ENCODE measurements at places on chromosomes 1 and 21. TPM values are rescaled to one million over a fixed set of nuclear protein-coding genes. Genes with fewer than 3 reads are reported as not detected.

DNA sequence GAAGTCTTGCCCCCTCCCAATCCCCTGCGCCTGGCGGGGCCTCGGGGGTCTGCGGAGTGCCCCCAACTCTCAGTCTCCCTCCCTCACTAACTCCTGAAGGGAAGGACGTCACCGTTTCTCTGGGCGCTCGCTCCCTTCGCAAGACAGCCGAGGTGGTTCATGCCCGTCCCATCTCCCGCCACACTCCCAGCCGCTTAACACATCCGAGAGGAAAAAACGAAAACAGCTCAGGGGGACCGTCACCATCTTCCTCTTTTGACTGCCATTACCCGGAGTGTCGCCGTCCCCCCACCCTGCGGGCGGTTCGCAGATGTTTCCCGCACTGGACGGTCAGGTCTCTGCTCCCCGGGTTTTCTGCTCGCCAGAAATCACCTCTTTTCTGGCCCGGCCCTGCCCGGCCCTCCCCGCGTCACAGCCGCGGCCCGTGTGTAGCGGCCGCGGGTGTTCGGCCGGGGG, 532 bp downstream of the ERO1B start:
- DNase-seq: no peak
- peak overlapping the region; percentile 55 for H3K27ac ChIP-seq
- 0 out of 2 replicates have a peak, but pooled peaks cover 3% of the 10 kb centered on the region for H3K4me1 ChIP-seq
- no peaks in the 10 kb centered on the region for H3K36me3 ChIP-seq
- no peaks in the 10 kb centered on the region for H3K27me3 ChIP-seq

- no peaks in the 10 kb centered on the region for H3K27me3 ChIP-seq
- H3K4me3 ChIP-seq: no peak overlapping the region
- H3K27ac ChIP-seq: no peak overlapping the region
Measured at GRCh38 chr1:113874012-113874879, 2.7 kb upstream of the PTPN22 start.

DNA sequence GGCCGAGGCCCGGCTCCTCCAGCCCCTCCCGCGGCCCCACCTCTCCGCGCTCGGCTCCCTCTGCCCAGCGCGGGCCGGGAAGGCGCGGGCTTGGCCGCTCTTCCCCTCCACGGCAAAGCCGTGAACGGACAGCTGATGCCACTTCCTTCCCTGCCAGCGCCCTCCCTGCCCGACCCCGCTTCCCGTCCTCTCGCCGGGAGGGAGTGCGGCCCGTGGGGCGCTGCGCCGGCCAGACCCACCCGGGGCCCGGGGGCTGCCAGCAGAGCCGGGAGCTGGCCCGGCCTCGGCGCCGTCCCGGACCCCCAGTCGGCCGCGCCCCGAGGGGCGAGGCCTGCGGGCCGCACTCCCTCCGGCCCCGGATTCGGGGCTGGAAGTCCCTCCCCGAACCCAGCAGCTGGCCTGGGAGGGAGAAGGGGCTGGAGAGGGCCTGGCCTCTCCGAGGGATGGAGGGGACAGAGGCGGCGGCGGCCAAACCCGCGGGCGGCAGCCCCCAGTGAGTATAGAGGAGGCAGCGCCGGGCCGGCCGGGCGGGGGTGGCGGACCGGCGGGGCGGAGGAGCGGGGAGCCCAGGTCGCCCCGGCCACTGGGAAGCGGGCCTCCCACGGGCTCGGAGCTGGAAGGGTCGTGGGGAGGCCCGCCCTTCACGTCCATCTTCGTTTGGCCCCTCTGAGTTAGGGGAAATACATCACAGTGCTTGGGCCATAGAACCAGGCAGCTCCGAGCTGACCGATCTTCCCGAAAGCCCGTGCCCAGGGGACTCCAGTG, at the start of gene KIAA1614:
KIAA1614 (plus strand) TSS at position 97 of the 765 bp plus-strand sequence; CDS start at position 444, 347 bp downstream.
- H3K27me3 ChIP-seq: no peaks in the 10 kb centered on the region
- DNase-seq: no peak
- no peaks in the 10 kb centered on the region for H3K36me3 ChIP-seq

- H3K4me3 ChIP-seq: no peak overlapping the region
- H3K27me3 ChIP-seq: no peaks in the 10 kb centered on the region
- no peak for DNase-seq
Measured at GRCh38 chr1:24179251-24179840, 7.7 kb downstream of the IFNLR1 start.

DNA sequence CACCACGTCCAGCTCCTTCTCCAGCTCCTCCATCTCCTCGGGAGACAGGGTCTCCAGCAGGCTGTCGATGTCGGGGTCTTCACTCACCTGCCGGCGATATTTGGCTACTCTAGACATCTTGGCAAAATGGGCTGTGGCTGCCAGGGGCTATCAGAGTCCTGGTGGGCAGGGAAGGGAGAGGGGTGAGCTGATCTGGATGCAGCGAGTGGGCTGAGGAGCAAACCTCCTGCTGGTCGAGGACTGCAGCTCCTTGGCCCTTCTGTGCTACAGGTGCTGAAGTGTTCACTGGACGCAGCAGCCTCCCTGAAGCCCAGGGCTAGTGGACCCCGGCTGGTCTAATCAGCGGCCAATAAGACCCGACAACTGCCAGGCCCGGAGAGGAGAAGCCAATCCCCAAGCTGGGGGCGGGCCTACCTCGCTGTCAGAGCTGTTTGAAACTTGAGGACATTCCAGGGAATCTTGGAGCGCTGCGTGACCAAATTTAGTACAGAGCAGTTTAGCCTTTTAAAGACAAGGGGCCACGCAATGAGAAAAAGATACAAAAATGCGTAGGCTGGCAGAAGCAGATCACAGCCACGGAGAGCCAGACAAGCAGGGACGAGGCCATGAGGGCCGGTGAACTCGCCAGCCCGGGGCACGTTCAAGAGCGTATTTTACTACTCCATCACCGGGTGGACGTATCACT, at the start of gene LMOD1:
LMOD1 (minus strand) TSS at position 325 of the 685 bp plus-strand sequence; CDS start at position 117, 208 bp downstream.
- peaks cover 11% of the 10 kb centered on the region for H3K27me3 ChIP-seq
- no peak within 1 kb of the TSS for H3K27ac ChIP-seq
- H3K36me3 ChIP-seq: no peaks in the 10 kb centered on the region
- no peak within 1 kb of the TSS for H3K4me3 ChIP-seq

DNA sequence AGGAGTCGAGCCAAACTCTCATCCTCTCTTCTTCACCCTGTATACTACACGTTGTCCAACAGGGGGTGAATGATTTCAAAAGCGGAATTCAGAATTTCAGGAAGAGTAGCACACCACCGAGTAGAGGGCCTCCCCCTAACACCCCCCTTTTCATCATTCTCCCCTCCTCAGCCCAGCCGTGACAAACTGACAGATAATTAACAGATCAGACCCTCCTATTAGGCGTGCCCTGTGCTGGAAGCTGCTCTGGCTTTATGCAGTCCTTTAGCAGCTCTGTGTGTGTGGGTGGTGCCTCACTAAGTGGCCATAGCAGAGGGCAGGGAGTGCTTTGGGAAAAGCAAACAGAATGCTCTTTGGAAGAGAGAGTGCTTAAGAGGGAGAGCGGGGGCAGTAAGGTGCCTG, 44.3 kb downstream of the PEX14 start:
- H3K27me3 ChIP-seq: no peaks in the 10 kb centered on the region
- H3K36me3 ChIP-seq: no peaks in the 10 kb centered on the region
- no peak overlapping the region for H3K4me3 ChIP-seq
- DNase-seq: no peak

GRCh38 chr1:155880950-155881349, 21.6 kb downstream of the SYT11 start:
- H3K4me3 ChIP-seq: no peak overlapping the region
- no peak overlapping the region for H3K27ac ChIP-seq
- no peaks in the 10 kb centered on the region for H3K4me1 ChIP-seq
- peaks cover 7% of the 10 kb centered on the region for H3K27me3 ChIP-seq
- no peaks in the 10 kb centered on the region for H3K36me3 ChIP-seq

Gene S100B
- not detected for total RNA-seq

Gene AMY1A
- total RNA-seq: not detected

Gene CR1
- total RNA-seq: 0.07 TPM

Gene WDR64
- not detected for total RNA-seq

Gene PARS2
- 9.6 TPM for total RNA-seq

Gene FMO4
- 1.4 TPM for total RNA-seq

Gene ITLN1
- total RNA-seq: not detected

Gene CORT
- total RNA-seq: 0.84 TPM

All from HCT116 (cell line).